ENCODE measurements at places on chromosomes 5 and 9.

DNA sequence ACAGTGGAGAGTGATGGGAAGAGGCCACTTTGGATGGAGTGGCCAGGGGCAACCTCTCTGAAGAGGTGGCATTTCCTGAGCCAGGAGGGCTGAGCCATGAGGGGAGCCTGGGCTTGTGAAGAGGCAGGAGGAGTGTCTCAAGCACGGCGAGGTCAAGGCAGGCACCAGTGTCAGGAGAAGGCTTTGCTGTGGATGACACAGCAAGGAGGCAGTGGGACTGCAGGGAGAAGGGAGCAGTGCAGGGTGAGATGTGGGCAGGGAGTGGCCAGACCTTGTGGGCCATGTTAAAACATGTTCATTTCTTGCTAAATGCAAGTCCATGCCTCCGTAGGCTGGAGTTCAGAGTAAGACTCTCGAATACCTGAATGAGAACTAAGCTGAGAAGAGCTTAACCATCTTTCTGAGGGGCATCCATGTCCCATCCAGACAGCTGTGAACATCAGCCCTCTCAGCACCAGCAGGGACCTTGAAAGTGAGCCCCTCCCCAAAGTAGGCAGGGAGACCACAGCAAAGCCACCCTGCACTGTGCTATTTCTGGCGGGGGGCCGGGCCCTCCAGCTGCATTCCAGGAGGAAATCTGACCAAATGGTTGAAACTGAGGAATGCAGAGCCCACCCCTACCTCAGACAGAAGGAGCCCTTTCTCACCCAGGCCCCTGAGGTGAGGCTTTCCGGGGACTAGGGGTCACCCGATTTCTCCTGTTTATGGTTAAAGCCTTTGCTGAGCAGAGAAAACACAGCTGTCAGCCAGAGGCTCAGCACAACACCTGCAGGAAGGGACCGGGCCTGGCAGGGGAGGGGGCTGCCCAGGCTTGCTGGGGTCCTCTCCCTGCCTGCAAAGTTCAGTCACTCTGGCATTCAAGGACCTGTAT lies 16.1 kb upstream of the ARSI start:
- no peak for DNase-seq

- DNase-seq = no peak
Measured at GRCh38 chr9:113397203-113397631, 3.9 kb downstream of the ALAD start.

- DNase-seq = no peak
Measured at GRCh38 chr9:105295986-105296385, 51.5 kb downstream of the SLC44A1 start.

DNA sequence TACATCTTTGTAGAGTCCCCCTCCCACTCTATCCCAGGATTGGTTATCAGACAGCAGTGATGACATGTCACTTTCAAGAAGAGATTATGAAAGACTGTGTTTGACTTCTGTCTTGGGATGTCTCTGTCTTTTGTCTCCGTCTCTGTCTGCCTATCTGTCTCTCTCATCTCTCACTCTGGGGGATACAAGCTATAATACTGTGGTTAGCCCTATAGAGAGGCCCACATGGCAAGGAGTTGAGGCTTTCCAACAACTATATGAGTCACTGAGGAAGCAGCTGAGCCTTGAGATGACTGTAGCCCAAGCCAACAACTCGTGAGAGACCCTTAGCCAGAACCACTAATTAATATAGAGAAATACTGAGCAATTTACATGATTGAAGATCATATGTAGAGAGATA lies 284.8 kb downstream of the PDE4D start:
- no peak for DNase-seq

DNA sequence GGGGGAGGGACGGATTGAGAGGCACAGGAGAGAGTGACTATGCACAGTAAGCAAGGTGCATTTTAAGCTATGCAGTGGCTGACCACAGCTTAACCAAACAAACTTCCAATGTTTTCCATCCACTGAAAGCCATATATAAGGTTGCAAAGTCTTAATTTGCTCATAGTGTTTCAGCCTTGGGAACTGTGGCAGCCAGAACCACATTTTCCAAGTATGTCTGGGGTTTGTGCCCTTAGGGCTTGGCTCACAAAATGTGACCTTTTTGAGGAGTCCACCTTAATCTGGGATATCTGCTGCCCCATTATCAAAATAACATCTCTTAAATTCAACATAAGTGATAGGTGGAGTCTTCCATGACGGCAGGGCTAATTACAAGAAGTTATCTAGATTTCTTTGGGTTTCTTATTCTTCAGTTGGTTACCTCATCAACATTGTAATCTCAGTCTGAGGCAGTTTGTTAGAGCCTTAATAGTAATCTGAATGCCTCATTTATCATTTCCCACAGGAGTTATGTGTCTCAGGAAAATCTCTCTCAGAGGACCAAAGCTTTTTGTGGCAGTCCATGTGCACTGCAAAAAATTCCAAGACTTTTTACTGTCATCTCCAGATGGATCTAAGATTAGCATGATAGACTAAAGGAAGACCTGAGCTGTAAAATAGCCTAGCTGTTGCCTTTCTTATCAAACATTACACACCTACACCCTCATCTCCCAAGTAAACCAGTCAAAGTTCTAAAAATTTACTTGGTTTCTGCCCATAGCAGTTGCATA lies 15.2 kb upstream of the UBQLN1 start:
- no peak for DNase-seq

GRCh38 chr9:119004618-119004990 lies 364.6 kb downstream of the BRINP1 start:
- DNase-seq = no peak

- DNase-seq = no peak
Measured at GRCh38 chr5:108760512-108760911, 12.8 kb downstream of the FER start.

DNA sequence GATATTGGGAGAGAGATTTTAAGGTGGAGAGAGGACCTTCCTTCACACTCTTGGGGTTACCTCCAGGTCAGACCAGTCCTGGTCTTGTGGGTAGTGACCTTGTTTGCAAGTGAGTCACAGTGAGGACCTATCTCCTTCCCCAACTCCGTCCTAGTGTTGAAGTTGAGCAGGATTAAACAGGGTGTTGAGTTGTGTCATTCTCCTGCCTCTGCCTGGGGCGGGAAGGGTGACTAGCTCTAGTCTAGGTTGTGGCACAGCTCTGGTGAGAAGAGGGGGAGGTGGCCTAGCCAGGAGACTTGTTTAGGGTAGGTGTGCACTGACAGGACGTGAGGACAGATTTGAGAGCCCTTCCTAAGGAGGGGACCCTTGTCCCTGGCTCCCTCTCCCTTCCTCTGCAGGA lies 119.6 kb upstream of the PITX1 start:
- DNase-seq = no peak

GRCh38 chr9:86660146-86660943 lies 287.0 kb downstream of the GAS1 start:
- no peak for DNase-seq

DNA sequence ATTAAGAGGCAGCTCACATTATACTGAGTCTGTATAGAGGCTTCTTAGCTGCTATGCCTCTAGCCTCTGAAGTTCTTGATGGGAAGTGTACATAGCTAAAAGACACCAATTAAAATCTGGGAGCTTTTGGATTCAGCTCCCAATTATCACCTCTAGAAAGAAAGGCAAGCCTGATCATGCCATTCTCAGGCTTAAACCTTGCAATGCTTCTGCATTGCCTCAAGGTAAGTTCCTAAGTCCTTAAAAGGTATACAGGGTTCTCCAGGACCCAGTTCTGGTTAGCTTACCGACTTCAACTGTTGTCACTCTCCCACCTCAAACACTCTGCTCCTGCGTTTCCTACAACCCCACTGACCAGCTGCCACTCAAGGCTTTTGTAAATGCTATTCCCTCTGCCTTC lies 17.5 kb upstream of the CCL28 start:
- DNase-seq = no peak

- no peak for DNase-seq
Measured at GRCh38 chr5:81268521-81269196, 32.7 kb upstream of the ZCCHC9 start.

- no peak for DNase-seq
Measured at GRCh38 chr5:120007598-120007997, 378.2 kb downstream of the FAM170A start.

DNA sequence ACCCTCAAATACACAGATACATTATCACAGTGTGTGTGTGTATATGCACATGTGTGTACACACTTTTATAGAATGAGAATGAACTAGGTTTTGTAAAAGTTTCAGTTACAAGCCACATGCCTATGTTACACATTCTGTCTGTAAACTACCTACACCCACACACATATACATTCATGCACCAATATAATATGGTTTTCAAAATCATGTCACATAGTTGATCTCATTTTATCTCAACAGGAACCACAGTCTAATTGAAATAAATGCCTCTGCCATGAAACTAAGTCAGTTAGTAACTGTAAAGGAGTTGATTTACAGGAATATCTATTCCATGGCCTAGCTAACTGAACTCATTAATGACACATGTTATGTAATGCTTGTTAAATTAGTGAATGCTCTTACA lies 646.6 kb downstream of the PDE4D start:
- DNase-seq = no peak

- no peak for DNase-seq
Measured at GRCh38 chr9:1077616-1078015, 27.5 kb downstream of the DMRT2 start.

DNA sequence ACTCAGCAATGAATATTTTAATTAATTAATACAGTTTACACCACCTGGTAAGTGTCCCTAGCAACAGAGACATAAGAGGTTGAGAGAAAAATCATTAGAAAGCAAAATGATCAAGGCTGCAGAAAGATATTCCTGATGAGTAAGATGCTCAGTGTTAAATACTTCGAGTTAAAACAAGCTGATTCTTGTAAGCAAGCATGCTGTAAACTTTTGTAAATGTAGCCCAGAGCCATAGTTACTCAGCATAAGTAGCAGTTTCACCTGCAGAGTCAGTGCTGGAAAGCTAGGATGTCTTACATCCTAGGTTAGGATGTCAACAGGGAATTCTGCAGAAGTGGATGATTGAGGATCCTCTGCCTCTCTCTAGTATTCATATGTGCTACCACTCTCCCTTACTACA lies 4.2 kb downstream of the PRKACG start:
- DNase-seq = no peak

- DNase-seq = no peak
Measured at GRCh38 chr5:143248822-143249579, 154.5 kb downstream of the NR3C1 start.

GRCh38 chr5:180865981-180866695 lies 5.1 kb upstream of the ZFP62 start:
- no peak for DNase-seq

- DNase-seq = no peak
Measured at GRCh38 chr9:137828527-137829259, 48.9 kb upstream of the CACNA1B start.

DNA sequence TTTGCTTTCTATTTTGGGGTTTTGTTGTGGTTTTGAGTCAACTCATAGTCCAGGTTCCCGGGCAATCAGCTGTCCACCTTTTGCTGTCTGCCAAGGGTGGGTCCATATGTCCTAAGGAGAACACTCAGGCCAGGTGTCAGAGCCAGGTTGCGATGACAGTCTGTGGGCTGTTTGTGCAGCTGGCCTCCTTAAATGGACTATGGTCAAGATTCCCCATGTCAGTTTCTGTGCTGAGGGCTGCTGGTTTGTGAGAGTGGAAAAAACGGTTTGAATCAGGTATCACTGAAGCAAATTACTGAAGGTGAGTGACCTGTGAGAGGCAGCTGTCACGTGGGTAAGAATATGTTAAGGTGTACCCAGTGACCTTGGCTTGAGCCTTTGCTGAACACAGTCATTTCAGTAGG lies 33.0 kb downstream of the SNX30 start:
- no peak for DNase-seq

DNA sequence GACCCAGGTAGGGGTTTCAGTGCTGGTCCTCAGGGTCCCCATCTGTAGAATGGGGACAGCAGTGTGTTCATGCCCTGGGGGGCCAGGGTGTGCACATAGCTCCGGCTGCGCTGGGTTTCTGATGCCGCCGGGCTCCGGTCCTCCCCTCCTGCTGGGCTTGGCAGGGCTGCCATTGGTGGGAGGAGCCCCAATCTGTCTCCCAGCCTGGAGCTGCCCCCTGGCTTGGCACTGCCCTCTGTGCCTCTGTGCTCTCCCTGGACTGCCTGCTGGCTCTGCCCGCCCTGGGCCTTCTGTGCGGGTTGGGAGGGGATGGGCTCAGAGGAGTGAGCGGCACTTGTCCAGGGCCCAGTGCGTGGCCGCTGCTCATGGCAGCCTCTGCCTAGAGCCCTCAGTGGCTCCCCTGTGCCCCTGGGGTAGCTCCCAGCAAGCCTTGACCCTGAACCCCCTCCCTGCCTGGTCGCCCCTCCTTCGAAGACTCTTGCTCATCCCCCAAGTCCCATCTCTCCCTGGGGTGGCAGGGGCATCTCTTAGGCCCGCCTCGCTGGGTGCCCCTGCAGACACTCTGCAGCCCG lies 35.7 kb downstream of the RXRA start:
- no peak for DNase-seq

DNA sequence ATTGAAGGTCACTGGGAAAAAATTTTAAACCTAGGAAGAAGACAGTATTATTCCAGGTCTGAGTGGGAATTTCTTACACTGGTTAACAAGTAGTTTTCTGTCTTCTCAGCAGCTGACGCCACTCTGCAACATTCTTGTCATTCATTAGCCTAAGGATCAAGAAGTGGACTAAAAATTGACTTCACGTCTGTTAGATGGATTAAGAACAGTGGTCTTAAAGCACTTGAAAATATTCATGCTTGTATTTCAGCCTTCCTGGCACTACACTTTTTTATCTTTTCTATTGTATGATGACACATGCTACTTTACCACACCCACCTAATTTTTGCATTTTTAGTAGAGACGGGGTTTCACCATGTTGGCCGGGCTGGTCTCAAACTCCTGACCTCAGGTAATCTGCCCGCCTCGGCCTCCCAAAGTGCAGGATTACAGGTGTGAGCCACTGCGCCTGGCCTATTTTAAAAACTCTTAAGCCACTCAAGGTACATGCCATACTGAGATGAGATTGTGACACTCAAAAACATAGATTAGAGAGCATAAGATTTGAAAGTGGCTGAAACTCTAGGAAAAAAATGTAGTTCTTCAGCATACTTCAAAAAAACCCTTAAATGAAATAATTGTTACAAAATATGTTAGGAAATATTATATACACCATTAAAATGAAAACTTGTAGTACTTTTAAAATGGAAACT lies 8.4 kb downstream of the MATR3 start:
- DNase-seq = no peak

- no peak for DNase-seq
Measured at GRCh38 chr9:116312221-116312620, 158.6 kb downstream of the PAPPA start.

GRCh38 chr5:93307557-93307956 lies 273.5 kb downstream of the NR2F1-AS1 start:
- no peak for DNase-seq

GRCh38 chr9:38228331-38229103 lies 159.5 kb upstream of the SHB start:
- DNase-seq = no peak

Data from activated CD4-positive, CD25-positive, alpha-beta regulatory T cell (primary cell).